NCI-H1436 treated with DMSO at 0.1 percent for 48 hours (cell line): ENCODE measurements at places on chromosomes 13 and 19.

GRCh38 chr13:22200440-22200839, 529.6 kb downstream of the FGF9 start:
- no peak for DNase-seq

DNA sequence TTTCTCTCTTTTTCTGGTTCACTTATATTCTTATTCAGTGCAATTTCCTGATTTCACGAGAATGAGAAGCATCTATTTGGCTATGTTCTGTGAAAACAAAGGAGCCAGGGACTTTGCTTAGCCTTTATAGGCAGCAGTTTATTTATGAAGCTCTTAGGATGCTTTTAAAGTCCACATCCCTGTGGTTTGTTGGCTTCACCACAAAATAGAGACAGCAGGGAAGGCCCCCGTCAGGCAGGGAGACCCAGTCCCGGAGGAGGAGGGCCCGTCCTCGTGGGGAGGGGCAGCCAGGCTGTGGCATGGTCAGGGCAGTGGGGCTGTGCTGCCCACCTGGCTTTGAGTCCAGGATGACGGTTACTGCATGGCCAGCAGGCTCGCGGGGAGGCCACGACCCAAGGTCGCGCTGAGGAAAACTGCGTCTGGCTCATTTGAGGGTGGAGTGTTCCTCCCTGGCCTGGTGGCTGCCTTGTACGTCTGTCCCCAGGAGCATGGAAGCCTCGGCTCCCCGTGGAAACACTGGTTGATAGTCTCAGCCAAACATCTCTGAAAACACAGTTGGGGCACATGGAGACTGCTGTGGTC, 92.7 kb downstream of the ATP11A start:
- no peak for DNase-seq

DNA sequence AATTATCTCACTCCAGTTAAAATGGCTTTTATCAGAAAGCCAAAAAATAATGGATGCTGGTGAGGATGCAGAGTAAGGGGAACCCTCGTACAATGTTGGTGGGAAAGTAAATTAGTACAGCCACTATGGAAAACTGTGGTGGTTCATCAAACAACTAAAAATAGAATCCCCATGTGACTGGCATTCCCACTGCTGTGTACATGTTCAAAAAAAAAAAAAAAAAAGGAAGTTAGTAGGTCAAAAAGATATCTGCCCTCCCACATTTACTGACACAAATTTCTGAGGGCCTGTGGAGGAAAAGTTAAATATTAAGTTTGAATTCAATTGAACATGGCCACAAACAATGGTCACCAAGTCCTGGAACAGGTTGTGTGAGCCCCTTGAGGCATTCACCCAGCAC, 9.8 kb upstream of the ZSCAN5A start:
- no peak for DNase-seq

DNA sequence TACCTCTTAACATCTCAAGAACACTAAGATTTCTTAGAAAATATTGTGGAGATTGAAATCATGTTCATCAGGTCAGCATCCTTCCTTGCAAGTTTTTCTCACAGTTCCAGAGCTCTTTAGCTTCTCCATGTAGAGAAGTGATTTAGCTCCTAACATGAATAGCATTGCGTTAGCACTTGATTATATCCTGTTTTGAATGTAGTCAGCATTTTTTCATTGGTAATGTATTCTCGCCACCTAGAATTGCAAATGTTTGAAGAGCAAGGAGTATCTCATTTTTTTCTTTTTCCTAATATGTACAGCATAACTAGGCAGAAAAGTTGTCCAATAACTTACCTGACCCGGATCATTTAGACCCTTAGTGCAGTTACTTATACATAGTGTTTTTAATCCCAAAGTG, 6.6 kb downstream of the ZNF470 start:
- DNase-seq, result no peak

DNA sequence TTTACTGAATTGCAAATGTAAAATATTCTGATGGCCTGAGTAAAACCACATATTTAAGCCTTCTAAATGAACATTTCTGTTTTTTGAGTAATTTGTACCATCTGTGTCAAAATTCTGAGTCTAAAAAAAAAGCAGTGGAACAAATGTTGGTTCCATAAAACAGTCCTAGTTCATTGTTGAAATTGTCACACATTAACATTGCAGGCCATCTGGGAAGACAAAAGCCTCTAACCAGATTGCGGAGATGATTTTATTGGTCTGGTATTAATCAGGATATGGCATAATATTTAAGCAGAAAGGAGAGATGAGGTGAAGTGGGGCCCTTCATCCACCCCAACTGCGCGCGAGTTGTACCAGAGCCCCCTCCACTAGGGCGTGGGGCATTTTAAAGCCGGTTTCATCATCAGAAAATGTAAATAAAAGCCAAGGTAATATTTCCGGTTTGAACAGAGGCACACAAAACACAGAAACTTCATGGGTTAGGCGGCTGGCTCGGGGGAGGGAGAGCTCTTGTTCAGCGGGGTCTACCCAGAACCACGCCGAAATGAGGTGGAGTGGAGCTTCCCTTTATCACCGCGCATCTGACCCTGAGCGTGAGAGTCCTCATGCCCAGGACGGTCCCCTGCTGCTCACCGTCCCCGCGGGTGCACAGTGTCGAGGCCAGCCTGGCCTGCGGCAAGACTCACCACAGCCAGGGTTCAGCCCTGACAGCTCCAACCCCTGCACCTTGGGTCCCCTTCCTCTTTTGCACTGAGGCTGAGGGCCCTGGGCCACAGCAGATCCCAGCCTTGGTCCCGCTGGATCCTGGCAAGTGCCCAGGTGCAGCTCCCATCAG, 169.2 kb downstream of the URI1 start:
- no peak for DNase-seq

DNA sequence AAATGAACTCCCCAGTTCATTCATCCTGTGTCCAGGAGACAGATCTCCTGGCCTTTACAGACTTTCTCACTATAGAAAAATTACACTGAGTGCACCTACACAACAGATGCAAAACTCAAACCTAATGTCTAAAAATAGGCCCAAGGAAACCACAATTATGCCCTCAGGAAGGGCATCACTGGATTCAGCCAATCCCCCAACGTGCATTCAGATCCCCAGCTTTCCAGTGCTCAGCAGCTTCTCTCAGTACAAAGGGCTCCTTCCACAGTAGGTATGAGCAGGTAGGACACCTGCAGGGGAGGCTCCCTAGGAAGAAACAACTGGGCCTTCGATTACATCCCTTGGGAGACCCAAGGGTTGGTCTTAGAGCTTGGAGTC, 2.1 kb downstream of the ZNF709 start:
- DNase-seq, result no peak

- no peak for DNase-seq
These were observed 76.6 kb upstream of the KLF12 start for GRCh38 chr13:74210693-74211393.

GRCh38 chr13:112601371-112601770, 13.4 kb upstream of the TUBGCP3 start:
- DNase-seq, result no peak

- DNase-seq, result no peak
These were observed 23.3 kb downstream of the SLC8A2 start for GRCh38 chr19:47448360-47448727.

- no peak for DNase-seq
These were observed 10.5 kb upstream of the TDRD12 start for GRCh38 chr19:32709032-32709431.

DNA sequence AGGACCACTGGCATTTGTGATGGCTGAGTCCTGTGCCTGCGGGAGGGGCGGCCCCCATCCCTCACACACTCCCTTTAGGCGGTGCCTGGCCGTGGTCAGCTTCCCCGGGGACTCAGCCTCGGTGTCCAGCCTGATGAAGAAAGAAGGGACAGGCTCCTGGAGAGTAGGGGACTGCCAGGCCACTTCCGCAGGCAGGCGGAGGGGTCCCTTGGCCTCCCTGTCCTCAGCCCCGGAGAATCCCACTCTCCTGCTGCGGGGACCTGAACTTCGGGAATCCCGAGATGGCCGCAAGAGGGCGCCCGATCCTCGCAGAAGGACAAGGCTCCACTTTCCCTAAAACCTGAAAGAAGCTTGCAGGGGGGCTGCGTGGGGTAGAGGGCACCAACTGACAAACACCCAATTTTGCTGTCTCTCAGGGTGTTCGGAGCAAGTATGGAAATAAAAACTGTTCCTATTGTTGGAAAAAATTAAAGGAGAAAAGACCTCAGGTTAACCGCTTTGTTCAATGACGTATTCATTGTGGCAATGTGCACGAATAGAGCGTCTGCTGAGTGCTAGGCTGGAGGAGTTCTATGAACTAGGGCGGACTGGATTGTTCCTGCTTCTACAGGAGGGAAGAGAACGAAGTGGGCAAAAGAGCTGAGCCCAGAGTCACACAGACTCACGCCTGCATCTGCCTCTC, 297.3 kb downstream of the ZNF536 start:
- no peak for DNase-seq

DNA sequence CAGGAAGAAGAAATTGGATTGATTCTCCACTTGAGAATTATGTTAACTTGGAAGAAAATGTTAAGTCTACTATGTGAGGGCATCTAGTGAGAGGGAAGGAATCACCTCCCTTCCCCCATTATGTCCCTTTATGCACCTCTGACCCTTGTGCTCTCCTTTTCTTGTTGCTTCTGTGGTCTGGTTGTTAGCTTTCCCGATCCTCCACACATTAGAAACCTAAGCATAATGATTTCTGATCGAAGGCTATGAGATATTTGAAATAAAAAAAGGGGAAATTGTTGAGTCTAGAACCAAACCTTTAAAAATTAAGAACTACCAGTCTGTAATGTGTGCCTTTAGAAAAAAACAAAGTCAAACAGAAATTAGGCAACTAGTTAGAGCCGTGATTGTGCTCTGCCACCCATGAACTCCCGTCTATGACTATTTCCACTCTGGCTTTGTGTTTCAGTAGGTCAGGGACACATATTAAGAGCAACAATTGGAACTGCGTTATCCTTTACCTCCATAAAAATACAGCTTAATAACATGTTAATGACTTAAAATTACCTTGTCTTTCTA, 463 bp upstream of the GPC6 start:
- DNase-seq, result no peak

DNA sequence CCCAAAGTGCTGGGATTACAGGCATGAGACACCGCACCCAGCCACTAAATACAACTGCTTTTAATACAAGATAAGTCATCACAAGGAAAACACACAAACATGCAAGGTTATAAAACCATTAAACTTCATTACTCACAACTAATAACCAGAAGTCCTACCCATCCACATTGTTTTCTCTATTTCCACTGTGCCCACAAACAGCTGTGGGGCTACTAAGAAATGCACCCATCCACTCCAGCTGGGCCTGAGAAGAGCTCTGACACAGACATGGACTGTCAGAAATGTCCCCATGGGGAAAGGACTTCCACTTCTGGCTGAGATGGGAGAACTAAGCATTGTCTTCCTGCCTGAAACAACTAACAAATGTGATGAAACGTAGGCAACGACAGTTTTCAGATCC, 17.2 kb downstream of the SAFB2 start:
- DNase-seq, result no peak

GRCh38 chr19:35166100-35167063, 11.8 kb downstream of the FXYD5 start:
- no peak for DNase-seq

GRCh38 chr13:29707876-29708543, 112.5 kb upstream of the SLC7A1 start:
- no peak for DNase-seq

- DNase-seq, result no peak
These were observed 800 bp downstream of the ELL start for GRCh38 chr19:18520848-18521691.

- no peak for DNase-seq
These were observed 389.3 kb downstream of the SUCLA2 start for GRCh38 chr13:47611664-47612288.

GRCh38 chr19:46753420-46754155, 7.3 kb upstream of the STRN4 start:
- DNase-seq, result no peak

- DNase-seq, result no peak
These were observed 615.1 kb downstream of the EFNB2 start for GRCh38 chr13:105920370-105920769.

- no peak for DNase-seq
These were observed 79.3 kb downstream of the PTPRS start for GRCh38 chr19:5261156-5261890.

DNA sequence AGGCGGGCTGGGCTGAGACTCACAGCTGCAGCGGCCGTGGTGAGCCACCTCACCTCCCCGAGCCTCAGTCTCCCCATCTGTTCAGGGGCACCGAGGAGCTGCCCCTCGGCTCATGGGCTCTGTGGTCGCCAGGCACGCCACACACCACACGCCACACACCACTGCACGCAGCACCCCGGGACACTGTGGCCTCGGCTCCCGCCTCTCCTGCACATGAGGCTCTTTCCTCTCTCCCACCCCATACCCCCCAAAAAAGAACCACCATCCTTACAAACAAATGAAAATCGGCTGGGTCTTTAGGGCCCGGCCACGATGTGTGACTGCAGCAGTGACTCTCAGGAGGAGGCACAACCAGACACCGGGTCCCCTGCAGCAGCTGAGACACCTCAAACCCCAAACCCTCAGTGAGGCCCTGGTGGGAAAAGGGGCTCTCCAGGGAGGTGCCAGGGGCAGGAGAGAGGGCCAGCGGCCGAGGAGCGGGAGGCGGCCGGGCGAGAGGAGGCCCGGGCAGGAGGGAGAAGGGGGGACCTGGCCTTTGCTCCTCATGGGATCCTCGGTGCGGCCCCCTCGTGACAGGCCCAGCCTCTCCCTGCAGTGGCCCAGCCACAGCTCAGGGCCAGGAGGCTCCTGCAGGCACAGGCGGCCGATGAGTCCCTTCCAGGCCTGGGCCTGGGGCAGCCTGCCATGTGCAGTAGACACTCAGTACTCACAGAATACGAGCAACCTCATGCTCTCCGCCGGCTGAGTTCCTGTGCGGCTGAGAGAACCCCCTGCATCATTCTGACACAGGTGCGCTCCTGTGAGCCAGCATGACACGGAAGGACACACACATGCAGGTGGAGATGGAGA, 66.3 kb downstream of the RASA3 start:
- no peak for DNase-seq

- DNase-seq, result no peak
These were observed 24.7 kb downstream of the ZSWIM9 start for GRCh38 chr19:48194844-48195830.

DNA sequence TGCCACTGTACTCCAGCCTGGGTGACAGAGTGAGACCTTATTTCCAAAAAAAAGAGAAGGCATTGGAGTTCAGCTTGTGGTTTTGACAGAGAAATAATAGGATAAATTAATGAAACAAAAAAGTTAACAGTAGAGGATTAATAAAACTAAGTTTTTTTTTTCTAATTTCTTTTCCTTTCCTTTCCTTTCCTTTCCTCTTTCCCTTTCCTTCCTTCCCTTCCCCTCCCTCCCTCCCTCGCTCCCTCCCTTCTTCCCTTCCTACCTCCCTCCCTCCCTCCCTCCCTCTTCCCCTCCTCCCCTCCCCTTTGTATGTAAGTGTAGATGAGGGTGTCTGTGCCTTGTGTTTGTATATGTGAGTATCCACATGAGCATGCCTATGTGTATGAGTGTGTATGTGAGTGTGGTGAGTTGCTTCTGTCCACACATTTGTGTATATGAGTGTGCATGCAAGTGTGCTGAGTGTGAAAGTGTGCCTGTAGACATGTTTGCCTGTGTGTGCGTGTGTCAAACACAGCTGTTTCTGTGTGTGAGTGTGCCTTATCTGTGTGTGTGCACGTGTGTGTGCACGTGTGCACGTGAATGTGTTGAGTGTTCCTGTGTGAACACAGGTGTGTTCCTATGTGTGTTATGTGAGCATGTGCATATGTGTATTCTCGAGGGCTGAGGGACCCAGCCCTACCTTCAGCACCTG, 12.5 kb upstream of the MZF1 start:
- no peak for DNase-seq
